CD4-positive, alpha-beta T cell treated with Interleukin-1 beta for 1 hour (primary cell): ENCODE measurements at places on chromosomes 6 and 20.

- no peak for DNase-seq
Measured at GRCh38 chr6:13125841-13126240, 202.5 kb downstream of the TBC1D7 start.

GRCh38 chr6:132812756-132813172 lies 1.6 kb upstream of the RPS12 start:
- no peak for DNase-seq

- DNase-seq, result no peak
Measured at GRCh38 chr6:166767230-166767629, 140.2 kb upstream of the RPS6KA2 start.

DNA sequence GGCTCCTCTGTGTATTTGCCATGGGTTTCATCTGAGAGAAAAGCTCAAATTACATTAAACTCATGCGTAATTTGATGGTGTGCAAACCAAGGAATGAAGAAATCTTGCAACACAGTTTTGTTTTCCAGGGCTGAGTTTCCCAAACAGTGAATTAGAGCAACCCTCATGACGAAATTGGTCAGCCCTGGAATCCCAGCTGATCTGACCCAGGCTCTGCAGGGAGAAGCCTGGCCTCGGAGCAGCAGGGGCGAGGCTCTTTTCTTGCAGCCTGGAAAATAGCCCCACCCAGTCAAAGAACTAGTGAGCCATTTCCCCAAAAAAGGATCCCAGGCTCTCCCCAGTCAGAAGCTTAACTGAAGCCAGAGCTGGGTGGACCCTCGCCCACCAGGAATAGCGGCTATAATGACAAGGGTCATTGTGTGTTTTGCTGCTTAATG lies 107.3 kb upstream of the SNX9 start:
- DNase-seq, result no peak

DNA sequence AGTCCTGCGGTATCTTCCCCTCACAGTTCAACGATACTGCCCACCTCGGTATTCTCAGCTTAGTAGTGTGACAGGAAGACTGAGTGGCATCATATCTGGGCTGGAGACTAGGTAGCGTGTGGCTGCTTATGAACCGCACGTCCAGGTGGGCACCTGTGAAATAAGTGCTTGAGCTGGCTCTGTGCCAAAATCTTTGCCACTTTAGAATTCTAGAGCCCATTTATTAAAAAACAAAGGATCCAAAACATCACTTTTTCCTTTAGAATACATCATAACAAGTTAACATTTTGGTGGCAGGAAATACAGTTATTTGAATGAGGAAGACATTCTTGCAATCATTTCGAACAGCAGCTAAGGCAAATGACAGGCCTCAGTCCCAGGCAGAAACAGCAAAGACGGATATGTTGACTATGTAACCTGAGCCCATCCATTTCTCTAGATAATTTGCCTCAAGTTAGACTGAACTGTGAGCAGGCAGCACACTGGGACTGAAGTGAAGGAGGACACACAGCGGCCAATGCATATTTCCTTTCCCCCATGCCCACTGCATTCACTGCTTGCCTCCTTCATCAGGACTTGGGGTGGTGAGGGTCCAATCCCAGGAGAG lies 136.6 kb downstream of the GMDS start:
- no peak for DNase-seq

DNA sequence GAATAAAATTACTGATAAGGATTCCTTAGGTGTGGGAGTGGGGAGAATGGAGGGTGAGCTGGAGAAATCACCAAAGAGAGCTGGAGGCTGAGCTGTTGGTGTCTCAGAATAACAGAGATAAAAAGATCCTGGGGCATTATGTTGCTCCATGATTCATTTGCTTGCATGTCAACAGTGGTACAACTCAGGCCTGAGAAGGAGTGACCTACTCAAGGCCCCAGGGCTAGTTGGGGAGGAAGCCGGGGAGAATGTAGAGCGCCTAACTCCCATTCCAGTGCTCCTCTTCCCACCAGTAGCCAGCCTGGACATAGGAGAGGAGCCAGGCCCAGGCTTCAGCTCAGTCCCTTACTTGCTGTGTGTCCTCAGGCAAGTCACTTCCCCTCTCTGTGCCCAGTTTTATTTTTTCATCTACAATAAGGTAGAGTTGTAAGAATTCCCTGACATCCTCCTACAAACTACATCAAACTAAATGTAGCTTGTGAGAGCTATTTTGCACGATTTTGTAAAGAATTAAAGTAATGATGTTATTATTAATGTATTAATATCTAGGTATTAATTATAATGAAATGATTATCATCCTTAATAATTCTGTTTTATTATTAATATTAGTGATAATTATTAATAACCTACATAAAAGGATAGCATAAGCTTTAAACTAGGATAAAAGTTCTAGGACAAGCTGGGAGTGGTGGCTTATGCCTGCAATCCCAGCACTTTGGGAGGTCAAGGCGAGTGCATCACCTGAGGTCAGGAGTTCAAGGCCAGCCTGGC lies 250.9 kb upstream of the SULF2 start:
- no peak for DNase-seq
